Activated naive CD4-positive, alpha-beta T cell treated with anti-CD3 and anti-CD28 coated beads, Interleukin-2, amount 10 ng/mL, durations not matched to agents 5 hours and 36 hours (primary cell): ENCODE measurements at places on chromosomes 16 and 17. TPM values are rescaled to one million over a fixed set of nuclear protein-coding genes. Genes with fewer than 3 reads are reported as not detected.

Gene VMO1
- total RNA-seq, result not detected

Gene KRTAP9-2
- total RNA-seq, result not detected

Gene MMP25
- total RNA-seq, result 34.8 TPM

Gene CCT6B
- 1.5 TPM for total RNA-seq

Gene CLDN6
- not detected for total RNA-seq

Gene HOXB7
- total RNA-seq, result 0.48 TPM
